ENCODE measurements at places on chromosomes 4 and X.

- no peak for ATAC-seq
Measured at GRCh38 chr4:73828956-73829355, 7.5 kb upstream of the CXCL6 start.

- ATAC-seq: no peak
Measured at GRCh38 chrX:110082161-110082560, 79.2 kb downstream of the TMEM164 start.

DNA sequence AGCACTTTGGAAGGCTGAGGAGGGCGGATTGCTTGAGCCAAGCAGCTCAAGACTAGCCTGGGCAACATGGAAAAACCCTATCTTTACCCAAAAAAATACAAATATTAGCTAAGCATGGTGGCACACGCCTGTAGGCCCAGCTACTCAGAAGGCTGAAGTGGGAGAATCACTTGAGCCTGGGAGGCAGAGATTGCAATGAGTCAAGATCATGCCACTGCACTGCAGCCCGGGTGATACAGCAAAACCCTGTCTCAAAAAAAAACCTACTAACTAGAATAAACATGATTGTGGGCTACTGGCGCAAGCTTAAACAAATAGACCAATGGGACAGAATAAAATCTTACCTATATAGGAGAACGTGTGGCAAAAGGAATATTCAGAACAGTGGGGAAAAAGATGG is 7.3 kb downstream of the CDKL2 start:
- no peak for ATAC-seq

- no peak for ATAC-seq
Measured at GRCh38 chr4:74615411-74615810, 170.5 kb downstream of the AREG start.

GRCh38 chr4:16416601-16417000 is 190.3 kb upstream of the TAPT1 start:
- ATAC-seq: no peak

GRCh38 chr4:1187182-1187581 is 14.8 kb upstream of the SPON2 start:
- ATAC-seq: peak; percentile 56

- ATAC-seq: no peak
Measured at GRCh38 chrX:107429090-107429489, 20.4 kb upstream of the FRMPD3 start.

GRCh38 chr4:31108762-31109161 is 388.6 kb downstream of the PCDH7 start:
- ATAC-seq: no peak

DNA sequence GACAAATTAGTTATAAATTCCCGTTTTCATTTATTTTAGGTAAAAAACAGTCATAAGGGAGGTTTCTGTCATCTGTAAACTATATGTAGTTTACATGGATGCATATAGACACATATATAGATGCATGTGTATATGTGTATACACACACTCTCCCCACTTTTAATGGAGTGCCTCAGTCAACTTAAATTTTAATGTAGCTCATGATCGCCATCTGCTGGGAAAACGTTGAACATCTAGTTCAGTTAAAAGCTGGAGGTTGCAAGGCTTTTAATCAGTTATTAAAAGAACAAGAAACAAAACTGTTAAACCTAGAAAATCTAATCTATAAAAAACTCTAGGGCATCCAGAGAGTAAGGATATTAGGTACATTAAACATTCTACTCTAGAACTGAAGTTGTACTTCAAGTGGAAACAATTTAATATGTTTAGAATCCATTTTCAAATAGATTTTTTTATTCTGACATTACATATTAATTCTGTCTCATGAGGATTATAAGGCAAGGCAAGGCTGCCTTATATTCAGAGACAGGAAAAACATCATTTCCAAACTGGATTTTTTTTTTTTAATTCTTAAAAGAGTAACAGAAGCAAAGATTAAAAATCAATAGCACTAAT is 122.6 kb downstream of the SHISA3 start:
- no peak for ATAC-seq

- no peak for ATAC-seq
Measured at GRCh38 chr4:95515589-95515988, 33.2 kb downstream of the UNC5C start.

- peak; percentile 85 for ATAC-seq
Measured at GRCh38 chr4:184282895-184283654, 65.4 kb upstream of the ENPP6 start.

Data from stimulated activated memory B cell treated with anti-CD40 and anti-IgM and Interleukin-4, amounts not matched to agents 10 μg/mL and 1 μg/mL and 100 μg/mL, for 72 hours (primary cell).